Activated CD8-positive, alpha-beta memory T cell treated with anti-CD3 and anti-CD28 coated beads, Interleukin-2, amount 10 ng/mL, durations not matched to agents 7 days and 5 days (primary cell): ENCODE measurements at places on chromosomes 7 and 10. TPM values are rescaled to one million over a fixed set of nuclear protein-coding genes. Genes with fewer than 3 reads are reported as not detected.

- DNase-seq = peak; percentile 67
Measured at GRCh38 chr10:80497187-80498077, 40.3 kb upstream of the SH2D4B start.

IL6 gene
- total RNA-seq = 0.66 TPM

MET gene
- 0.26 TPM for total RNA-seq

DNA sequence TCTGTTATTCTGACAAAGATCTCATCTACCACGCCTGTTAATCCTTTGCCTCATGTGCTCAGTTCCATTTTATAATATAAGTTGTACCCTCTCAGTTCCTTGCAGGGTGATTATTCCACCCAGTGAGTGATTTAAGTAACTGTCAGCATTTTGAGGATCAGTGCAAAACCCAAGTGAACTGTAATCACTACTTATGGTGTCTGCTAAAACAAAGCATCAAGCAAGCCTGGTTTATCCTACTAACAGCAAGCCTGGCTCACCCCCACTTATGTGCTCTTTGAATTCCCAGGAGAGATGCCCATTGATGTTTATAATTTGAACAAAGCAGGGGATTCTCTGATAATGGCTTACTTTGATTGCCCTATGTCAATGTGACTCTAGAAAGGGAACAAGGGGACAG, 186.8 kb upstream of the LRGUK start:
- no peak for DNase-seq

DNA sequence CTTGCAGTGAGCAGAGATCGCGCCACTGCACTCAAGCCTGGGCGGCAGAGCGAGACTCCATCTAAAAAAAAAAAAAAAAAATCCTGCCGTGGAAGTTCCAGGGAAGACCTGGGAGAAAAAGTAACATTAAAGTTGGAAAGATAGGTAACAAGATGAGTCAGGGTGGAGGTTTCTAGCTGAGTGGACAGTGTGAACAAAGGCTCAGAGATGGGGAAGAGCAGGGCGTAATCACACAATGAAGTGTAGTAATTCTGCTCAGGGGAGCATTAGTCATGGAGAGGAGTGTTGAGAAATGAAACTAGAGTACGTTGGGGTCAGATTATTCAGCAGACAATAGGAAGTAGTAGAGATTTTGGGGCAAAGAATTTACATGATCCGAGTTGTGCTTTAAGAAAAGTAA, 21.6 kb upstream of the WASL start:
- DNase-seq = no peak

ALDH18A1 gene
- total RNA-seq = 52.0 TPM

GRCh38 chr7:54069843-54070242, 472.3 kb upstream of the VSTM2A start:
- DNase-seq = no peak

DNA sequence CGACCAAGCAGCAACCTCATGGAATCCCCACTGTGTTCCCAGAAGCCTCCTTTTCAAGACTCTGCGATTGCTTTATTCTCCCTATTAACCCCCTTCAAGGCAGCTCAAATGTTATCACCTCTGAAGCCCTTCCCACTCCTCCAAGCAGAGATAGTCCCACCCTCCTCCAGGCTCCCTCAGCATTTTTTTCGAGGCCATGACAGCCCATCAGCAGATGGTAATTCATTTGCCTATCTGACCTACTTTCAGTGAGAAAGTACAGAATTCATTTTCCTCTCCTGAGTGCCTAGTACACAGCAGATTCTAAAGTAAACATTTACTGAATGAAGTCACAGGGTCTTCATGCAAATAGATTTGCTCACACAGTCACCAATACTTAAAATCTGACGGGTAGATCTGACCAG, 47.8 kb downstream of the HERPUD2 start:
- DNase-seq = no peak

- no peak for DNase-seq
Measured at GRCh38 chr10:130354976-130355795, 219.0 kb downstream of the GLRX3 start.

EXOSC1 gene
- total RNA-seq = 49.5 TPM

IFT22 gene
- 4.7 TPM for total RNA-seq

GRCh38 chr10:88657901-88658300, 6.3 kb upstream of the LIPF start:
- no peak for DNase-seq

GRCh38 chr7:75888464-75889222, 9.8 kb downstream of the RHBDD2 start:
- DNase-seq = no peak

HYAL4 gene
- total RNA-seq = not detected

MRPS33 gene
- 70.8 TPM for total RNA-seq

SLC13A1 gene
- not detected for total RNA-seq

GRCh38 chr7:79965946-79966345, 168.7 kb upstream of the GNAI1 start:
- no peak for DNase-seq

PLAC9 gene
- total RNA-seq = not detected

DNA sequence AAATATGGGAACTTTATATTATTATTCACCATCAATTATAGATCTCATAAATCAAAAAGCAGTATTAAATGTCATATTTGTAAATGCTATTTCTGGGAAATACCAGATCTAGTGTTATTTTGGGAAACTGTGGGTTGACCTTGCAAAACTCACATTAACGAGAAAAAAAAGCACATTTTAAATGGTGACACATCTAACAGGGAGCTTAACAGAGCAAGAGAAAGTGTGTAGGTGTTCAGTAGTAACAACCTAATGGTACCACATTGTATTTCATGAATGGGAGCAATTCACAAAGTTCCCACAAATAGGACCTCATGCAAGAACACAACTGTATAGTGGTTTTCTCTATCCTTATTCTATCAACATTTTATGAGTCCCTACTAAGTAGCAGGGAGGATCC, 26.2 kb upstream of the HDAC9 start:
- no peak for DNase-seq
